ENCODE measurements at places on chromosomes 13 and 19.

DNA sequence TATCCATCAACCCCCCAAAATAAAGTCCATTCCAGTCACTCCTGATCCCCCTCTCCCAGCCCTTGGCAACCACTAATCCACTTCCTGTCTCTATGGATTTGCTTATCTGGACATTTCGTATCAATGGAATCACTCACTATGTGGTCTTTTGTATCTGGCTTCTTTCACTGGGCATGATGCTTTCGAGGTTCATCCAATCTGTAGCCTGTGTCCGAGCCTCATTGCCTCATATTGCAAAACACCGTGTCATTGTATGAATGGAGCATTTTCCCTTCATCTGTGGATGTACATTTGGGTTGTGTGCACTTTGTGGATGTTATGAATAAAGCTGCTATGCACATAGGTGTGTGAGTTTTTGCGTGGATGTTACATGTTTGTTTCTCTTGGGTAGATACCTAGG, 1.4 kb upstream of the FZR1 start:
- no peak for DNase-seq

- DNase-seq: no peak
Observed at GRCh38 chr13:25447396-25447795, 75.6 kb downstream of the ATP8A2 start.

DNA sequence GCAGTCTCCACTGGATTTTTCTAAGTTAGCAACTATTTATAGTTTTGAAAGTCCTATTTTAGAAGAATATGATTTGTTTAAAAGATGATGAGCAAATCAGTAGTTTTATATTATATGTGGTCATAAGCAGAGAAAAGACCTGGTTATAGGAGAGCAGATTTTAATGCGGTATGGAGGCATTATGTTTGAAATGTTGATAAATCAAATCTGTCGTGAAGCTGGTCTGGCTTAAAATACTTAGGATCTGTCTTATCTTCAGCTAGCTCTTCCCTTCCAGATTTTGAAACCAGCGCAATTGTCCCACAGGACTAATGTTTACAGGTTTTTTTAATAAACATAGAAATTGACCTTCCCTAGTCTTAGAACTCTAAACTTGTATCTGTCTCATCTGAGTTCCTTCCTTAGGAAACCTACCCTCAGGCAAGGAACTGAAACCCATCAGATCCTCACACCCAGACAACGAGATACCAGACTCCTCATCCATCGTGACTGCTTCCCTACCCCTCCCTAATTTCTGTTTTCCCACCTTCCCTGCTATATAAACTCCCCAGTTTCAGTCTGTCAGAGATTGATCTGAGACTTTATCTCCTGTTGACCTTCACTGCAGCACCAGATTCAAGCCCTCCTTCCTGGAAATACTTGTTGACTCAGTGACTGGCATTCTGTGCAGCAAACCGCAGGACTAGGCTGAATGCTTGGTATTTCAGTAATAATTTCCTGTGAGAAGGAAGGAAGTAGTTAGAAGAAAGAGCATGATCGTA, 37.8 kb upstream of the CXCL17 start:
- no peak for DNase-seq

DNA sequence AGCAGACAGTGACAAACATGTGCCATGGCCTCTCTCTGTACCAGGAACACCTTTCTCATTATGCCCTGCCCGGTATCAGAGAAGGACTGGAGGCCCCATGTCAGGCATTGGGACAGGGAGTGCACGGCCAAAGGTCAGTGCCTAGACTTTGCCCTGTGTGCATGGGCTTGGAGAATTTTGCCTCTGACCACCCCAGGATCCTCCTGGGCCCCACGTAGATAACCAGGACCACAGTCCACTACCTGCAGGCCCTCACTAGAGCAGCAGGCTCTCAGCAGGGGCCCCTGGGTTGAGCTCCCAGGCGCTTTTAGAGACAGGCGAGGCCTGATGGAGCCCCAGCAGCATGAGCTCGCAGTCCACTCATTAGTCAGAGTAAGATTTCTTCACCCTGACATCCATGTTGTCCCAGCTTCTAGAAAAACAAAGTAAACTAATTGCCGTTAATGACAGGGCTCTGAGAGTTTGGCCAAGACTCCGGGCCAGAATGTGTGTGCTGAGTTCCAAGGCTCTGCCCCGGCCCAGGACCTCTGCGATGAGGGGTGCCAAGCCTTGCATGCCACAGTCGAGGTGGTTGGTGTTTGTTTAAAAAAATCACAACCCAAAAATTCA, 42.7 kb downstream of the CAPN12 start:
- no peak for DNase-seq

GRCh38 chr19:29259867-29260281, 46.9 kb upstream of the UQCRFS1 start:
- no peak for DNase-seq

DNA sequence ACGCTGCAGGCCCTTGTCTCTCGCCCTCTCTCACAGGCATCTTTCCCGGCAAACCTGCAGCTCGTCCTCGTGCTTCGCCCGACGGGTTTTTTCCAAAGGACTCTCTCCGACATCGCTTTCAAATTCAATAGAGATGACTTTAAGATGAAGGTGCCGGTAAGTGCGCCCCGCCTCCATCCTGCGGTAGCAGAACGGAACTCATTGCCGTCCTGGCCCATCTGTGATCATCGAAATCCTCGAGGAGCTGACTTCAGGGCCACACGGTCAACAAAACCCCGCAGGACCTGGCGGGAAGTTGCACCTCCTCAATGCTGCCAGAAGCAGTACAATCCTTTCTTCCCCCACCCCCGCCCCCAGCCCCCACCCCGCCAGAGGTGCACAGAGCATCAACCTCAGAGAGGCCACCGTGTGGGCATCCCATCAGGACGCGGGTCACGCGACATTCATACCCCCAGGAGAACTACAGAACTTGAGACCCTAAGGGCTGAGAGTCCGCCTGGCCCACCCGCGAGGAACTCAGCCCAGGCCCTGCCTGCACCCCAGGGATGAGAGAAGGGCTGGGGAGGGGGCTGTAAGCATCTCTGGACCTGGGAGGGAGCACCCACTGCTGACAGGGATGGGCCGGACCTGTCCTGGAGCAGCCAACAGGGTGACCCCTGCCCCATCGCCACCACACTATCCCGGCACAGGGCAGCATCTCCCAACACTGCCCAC, 44.9 kb upstream of the F7 start:
- DNase-seq: no peak

DNA sequence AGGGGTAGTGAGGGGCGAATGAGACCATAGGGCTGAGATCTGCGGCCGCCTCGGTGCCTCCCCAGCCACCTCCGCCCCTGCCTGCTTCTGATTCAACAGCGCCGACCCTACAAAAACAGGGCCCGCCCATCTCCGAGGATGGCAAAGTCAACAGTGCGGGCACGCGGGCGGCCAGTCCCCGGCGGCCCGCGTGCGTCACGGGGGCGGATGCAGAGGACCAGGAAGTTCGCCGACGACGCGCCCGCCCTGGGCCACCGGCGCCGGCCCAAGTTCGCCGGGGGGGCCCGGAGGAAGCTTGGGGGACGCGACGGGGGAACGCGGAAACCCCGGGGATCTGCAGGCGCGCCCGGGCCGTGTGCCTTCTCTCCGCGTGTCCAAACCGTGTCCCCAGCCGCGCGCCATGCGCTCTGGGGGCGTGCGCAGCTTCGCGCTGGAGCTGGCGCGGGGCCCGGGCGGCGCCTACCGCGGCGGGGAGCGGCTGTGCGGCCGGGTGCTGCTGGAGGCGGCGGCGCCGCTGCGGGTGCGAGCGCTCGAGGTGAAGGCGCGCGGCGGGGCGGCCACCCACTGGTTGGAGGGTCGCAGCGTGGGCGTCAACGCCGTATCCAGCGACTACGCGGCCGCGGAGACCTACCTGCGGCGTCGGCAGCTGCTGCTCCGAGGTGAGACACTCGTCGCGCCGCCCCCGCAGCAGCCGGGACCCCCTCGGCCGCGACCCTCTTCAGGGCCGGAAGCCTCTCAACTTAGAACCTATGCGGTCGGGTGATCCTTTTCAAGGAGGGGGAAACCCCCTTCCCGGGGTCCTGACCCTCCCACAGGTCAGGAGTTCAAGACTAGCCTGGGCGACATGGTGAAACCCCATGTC, 6.8 kb upstream of the ARRDC2 start:
- peak; percentile 96 for DNase-seq

DNA sequence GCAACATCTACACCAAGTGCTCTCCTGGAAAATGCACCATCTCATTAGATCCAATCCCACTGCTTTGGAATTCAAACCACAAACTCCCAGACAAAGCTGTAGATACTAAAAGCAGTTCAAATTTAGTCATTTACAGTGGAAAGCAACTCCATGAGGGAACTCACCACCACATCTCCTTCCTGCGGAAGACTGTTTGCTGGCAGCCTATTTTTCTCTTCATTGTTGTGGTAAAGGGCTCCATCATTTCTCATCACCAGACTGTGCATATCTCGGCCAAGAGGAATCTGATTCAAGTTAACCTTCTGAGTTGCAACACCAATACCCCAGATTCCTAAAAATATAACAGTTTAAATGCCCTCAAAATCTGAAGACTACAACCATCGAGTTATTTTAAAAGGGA, 8.4 kb downstream of the SPRYD7 start:
- DNase-seq: no peak

DNA sequence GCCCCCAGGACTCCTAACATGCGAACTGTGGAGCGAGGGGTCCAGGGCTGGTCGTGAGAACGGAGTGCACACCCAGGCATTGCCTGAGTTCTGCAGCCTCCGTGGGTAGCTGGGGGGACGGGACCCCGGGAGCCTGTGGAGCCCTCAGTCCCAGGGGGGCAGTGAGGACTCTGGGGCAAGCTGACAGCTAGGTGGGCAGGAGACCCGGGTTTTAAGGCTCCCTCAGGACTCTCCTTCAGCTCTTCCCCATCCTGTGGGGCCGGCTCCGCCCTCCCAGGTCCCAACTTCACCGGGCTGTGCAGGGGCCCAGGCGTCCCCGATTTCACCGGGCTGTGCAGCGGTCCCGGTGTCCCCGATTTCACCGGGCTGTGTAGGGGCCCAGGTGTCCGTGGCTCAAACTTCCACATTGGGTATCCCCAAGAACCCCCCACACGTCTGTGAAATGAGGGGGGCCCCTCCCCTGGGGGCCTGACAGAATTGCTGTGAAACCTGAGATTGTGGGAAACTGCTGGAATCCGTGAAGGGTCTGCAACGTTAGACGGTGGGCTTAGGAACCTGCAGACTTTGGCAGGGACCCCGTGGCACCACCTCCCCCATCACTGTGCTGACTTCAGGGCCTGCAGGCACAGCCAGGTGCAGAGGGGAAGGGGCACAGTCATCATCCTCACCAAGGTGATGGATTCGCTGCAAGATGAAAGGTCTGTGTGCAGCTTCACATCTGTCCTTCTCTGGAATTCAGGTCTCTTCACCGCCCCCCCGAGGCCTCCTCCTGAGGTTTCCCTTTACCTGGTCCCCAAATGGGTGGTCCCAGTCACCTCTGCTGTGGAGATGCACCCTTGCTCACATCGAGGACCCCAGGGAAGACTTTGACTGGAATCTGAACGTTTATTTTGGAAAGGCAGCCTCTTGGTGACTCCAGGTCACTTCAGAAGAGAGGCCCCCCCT, 73.2 kb upstream of the MCF2L start:
- no peak for DNase-seq

- DNase-seq: no peak
Observed at GRCh38 chr19:36093687-36094086, 17.3 kb upstream of the OVOL3 start.

- DNase-seq: peak; percentile 50
Observed at GRCh38 chr13:46168341-46168740, 13.6 kb downstream of the LCP1 start.

DNA sequence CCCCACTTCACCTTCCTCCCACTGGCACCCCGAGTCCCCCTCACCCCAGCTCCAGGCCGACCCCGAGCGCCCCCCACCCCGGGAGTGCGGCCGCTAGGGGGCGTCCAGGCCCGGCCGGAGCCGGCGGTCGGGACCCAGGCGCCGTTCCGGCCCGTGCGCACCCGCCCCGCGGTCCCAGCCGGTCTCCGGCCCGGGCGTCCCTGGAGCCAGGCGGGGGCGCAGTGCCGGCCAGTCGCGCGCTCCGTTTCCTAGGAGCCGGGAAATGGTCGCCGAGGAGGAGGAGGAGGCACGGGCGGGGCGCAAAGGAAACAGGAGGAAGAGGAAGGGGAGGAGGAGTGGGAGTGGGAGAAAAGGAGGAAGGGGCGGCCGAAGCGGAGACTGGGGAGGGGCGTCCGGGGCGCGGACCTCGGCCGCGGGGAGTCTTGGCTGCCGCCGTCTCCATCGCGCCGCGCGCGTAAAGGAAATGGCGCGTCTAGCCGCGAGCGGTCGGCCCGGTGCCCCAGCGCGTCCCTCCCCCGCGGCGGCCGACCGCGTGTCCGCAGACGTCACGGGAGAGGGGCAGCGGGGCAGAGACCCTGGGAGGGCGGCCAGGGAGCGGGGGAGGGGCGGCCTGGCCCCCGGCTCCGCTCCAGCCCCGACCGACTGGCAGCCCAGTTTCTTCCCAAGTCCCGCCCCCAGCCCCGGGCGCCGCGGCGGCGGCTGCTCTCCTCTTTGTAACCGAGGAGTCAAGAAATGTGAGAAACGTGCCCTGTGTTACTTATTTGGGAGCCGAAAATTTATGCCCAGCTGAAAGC, 1.1 kb upstream of the KCTD15 start:
- peak; percentile 16 for DNase-seq

- no peak for DNase-seq
Observed at GRCh38 chr19:18417250-18418028, 1.8 kb upstream of the SSBP4 start.

DNA sequence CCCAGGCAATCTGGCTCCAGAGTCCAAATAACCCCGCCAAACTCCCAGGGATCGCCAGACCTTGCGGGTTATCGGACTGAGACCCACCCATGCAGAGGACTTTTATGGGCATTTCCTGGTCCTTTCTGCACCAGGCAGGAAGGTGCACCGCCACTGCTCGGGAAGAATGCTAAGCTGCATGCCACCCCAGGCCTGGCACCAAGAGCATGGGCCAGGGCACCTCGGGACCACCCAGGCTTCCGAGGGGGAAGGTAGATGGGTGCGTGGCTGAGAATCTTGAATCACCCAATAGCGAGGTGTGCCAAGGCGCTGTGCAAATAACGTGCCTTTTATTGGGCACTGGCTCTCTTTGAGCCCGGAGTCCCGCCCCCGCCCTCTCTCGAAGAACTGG, 422 bp upstream of the ZNF575 start:
- peak; percentile 25 for DNase-seq

DNA sequence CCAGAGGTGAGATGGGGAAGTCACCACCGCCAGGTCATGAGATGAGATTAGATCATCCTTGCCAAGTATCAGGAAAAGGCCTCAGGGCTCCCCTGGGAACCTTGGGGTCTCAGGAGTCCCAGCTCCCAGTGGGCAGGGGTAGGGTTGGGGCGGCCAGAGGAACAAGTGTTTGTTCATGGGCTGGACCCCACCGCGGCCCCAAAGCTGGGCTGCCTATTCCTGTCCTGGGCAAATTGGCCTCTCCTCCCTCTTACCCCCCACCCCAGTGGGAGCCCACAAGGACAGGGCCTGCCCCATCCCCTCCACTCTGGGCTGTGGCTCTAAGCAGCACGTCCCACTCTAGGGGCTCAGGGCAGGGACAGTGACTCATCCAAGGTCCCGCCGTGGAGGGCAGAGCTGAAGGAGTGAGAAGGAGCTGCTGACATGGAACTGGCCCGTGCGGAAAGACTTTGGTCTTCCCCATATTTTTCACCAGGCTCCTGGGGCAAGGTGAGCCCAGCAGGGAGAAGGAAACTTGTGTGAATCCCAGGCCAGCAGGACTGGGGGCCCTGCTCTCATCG, 4.0 kb upstream of the HCN2 start:
- DNase-seq: no peak

Measured in effector memory CD4-positive, alpha-beta T cell (primary cell).